ENCODE measurements at places on chromosomes 2 and 18.

GRCh38 chr18:23334569-23334968, 118.5 kb upstream of the RIOK3 start:
- no peak for DNase-seq

GRCh38 chr18:25503567-25504081, 151.7 kb upstream of the ZNF521 start:
- DNase-seq: peak; percentile 59

DNA sequence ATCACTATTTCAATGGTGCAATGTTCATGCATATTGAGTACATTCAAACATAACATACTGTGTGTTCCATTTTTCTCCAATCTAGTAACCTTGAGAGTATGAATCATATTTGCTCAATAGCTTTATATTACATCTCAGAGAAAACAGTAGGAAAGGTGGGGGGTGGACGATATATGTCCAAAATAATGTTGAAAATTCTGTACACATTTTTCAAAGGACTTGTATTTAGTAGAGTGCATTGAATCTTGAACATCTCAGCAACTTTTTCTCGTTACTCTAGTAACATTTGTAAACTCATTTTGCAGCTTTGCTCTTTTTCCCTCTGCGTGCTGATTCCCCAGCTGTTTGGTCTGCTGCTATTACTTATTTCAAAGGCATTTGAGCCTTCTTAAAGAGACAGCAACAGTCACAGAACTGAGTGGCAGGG, 1487.0 kb downstream of the LRP1B start:
- DNase-seq: peak; percentile 62

DNA sequence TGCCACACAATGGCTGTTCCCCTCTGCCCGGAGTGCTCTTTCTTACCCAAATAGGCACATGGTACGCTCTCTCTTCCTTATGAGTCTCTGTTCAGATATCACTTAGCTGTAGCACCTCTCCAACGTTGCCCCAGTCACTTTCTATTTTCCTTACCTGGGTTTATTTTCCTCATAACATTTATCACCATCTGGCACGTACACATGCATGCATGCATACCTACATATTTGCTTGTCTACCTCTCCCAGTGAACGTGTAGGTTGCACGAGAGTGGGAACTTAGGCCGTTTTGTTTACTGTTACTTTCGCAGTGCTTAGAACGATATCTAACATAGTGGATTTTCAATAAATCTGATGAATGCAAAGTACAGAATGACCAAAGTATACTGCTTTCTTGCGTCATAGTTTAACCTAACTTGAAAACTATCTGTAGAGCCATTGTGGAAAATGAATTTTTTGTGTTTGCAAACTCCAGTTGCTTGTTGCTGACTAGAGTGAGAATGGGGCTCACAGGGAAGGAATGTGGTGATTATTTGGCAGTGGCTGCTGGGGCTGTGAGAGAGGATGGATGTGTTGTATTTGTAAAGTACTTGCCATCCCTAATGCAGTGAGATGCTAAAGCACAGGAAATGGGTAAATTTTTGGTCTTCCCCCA, 47.1 kb downstream of the ACSL3 start:
- no peak for DNase-seq

GRCh38 chr2:210363876-210364275, 48.9 kb upstream of the MYL1 start:
- DNase-seq: no peak

GRCh38 chr2:111251711-111252110, 131.0 kb downstream of the BCL2L11 start:
- no peak for DNase-seq

- no peak for DNase-seq
Measured at GRCh38 chr2:197675711-197676188, 363 bp upstream of the RFTN2 start.

DNA sequence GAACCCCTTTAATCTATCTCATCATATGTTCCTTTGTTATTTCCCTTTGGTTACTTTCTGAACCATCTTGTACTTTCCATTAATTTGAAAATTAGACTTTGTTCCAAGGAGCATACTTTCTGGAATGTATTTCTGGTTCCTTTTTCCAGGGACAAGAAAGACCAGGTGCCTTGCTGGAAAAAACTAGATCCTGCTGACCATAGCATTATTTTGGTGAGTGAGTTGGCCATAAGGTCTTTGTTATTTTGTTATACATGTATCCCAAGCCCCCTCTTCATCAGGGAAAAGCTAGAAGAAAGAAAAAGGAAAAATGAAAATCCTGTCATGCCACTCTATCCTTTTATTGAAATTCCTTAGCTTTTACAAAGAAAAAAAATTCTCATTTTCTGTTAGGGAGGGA, 228.1 kb upstream of the TFPI start:
- no peak for DNase-seq

GRCh38 chr2:9310798-9311197, 104.2 kb downstream of the ASAP2 start:
- DNase-seq: peak; percentile 45

- no peak for DNase-seq
Measured at GRCh38 chr2:3505771-3506170, 13.6 kb downstream of the ADI1 start.

DNA sequence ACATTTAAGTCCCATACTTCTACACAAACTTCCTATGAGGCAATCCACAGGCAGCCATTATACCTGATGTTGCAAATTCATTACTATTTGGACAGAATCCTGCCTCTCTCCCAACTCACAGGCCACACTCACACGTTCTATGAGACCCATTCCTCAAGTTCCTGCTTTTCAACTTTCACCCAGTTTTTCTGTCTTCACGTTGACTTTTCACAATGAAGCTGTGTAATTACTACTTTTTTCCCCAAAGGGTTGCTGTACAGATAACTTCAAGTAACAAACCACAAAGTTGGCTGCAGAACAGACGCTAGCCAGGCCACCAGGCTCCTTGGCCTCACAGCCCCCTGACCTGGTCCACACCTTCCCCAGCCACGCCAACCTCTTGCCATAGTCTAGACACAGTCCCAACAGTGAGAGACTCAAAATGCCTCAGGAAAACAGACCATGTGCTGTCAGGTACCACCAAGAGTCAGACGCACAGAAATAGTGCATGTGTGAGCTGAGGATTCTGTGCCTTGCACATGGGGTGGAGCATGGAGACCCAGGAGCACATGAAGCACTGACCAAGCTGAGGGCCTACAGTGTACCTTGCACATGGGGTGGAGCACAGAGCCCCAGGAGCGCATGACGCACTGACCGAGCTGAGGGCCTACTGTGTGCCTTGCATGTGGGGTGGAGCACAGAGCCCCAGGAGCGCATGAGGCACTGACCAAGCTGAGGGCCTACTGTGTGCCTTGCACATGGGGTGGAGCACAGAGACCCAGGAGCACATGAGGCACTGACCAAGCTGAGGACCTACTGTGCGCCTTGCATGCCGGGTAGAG, 61.0 kb downstream of the EIPR1 start:
- no peak for DNase-seq

- no peak for DNase-seq
Measured at GRCh38 chr2:33133454-33133952, 186.8 kb downstream of the LTBP1 start.

DNA sequence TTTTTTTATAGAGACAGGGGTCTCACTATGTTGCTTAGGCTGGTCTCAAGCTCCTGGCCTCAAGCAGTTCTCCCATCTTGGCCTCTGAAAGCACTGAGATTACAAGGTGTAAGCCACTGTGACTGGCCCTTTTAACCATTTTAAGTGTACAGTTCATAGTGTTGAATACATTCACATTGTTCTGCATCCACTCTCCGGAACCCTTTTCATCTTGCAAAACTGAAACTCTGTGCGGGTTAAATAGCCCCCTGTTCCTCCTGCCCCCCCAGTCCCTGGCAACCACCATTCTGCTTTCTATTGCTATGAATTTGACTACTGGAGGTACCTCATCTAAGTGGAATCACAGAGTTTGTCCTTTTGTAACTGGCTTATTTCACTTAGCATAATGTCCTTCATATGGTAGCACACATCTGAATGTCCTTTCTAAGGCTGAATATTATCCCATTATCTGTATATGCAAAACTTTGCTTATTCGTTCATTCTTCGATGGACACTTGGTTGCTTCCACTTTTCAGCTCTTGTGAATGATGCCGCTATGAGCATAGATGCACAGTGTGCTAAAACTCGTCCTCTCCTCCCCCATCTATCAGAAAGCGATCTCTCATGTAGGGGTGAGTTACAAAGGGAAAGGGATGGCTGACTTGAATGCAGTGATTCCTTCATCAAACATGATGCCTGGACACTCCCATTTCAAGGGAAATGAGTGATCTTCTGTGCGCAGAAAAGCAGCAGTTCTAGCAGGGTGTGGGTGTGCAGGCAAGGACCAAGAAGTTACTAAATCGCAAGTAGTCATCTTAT, 30.2 kb downstream of the CABLES1 start:
- no peak for DNase-seq

GRCh38 chr2:179338681-179339080, 74.0 kb upstream of the SESTD1 start:
- DNase-seq: no peak

- no peak for DNase-seq
Measured at GRCh38 chr2:47260971-47261370, 105.9 kb upstream of the STPG4 start.

- no peak for DNase-seq
Measured at GRCh38 chr2:70941186-70941585, 5.5 kb downstream of the ATP6V1B1 start.

DNA sequence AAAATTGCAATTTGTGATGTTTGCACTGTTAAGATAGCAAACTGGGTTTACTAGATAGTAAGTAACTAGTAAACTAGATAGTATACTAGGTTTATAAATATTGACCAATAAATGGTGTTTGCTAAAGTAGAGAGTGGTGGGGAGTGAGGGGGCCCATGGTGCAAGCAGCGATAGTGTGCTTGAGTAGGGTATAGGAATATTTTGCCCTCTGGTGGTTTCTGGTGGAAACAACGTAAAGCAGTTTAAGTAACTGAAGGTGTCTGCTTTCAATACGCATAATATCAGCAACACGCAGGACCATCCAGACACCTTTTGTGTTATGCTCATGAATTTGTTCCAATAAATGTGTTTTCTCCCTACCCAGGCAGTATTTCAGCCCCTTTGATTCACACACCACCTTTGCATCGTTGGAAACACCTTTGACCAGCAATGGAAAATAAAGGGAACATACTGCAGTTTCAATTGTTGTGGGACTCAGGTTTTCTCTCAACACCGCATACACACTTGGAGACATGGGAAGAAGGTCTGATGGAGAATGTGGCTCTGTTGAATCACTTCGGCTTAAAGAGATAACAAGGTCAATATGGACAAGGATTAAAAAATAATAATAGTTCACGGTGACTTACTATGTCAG, 16.7 kb upstream of the STAT1 start:
- DNase-seq: peak; percentile 70

DNA sequence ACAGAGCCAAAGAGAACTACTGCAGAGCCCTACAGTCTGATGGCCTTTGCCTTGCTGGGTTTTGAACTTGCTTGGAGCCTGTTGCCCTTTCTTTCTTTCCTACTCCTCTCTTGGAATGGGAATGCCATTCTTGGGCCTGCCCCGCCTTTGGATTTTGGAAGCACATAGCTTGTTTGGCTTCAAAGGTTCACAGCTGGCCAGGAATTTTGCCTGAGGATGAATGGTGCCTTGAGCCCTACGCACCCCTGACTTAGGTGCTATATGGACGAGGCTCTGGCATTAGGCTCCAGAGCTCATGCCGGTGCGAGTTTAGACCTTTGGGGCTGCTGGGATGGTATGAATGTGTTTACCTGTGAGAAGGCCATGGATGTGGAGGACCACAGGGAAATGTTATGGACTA, 663.3 kb upstream of the HS6ST1 start:
- no peak for DNase-seq

DNA sequence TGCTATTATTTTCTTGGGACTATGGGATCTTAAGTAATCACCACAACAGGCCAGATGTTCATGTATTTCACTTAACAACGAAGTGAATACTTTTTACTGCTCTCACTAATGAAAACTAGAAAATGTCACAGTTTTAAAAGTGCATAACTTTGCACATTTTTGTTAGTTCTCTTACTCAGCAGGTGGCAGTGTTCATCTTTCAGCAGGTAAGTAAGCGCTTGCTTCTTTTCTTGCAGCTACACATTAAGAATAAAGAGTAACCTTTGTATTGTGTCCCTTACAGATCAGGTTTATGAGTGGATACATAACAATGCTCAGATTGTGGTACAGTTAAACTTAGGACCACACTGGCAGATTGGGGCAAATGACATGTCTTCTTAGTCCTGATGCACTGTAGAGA, 61.0 kb downstream of the DAW1 start:
- DNase-seq: no peak

DNA sequence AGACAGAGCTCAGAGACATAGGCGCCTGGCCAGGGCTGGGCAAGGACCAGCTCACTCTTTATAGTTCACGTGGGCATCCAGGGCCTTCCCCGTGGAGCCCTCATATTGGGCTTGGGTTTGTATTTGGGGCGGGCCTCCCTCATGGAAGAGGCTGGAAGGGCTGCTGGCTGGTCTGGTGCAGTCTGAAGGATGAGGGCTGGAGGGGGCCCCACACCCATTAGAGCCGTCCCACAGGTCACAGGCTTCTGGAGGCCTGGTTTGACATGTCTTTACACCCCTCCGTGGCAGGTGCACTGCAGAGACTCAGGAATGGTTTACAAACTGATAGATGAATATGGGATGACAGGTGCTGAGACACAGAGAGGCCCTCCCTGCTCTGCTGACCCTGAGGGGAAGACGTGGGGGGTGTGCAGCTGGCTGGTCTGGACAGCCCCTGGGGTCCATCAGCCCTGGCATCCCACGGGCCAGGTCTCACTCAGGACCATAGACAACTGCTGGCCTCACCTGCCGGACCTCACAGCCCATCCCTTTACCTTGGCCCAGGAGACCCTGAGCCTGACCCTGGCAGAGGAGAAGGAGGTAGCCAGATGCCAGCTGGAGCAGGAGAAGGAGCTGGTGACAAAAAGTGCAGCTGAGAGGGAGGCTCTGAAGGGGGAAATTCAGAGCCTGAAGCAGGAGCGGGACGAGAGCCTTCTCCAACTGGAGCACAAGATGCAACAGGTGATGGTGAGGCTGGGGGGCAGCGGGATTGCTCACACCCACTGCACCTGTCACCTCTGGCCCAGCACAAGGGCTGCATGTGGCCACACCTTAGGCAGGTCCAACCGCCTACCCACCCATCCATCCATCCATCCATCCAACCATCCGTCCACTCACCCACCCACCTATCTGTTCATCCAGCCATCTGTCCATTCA, 43.9 kb downstream of the CROCC2 start:
- DNase-seq: no peak

Data from ACHN (cell line).